ENCODE measurements at places on chromosomes 3 and 15.

DNA sequence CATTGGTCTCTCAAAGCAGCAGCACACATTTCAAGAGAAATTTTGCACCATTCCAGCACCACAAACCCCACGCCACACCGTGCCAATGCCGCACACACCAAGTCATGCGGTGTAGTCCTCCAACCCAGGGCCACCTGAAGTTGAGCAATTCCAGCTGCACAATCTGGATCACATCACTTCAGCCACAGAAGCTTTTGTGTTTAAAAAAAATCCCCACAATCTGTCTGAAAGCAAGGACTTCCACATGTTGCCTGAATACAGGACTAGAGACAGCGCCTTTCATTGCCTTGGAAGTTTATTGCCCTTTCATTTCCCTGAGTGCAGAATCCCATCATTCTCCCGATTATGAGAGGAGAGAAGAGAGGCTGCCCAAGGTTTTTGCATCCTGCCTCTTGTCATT lies 175.6 kb upstream of the BCL6 start:
- no peak for DNase-seq

- DNase-seq = peak; percentile 56
These were observed 4.3 kb downstream of the PTH1R start for GRCh38 chr3:46881596-46882376.

- DNase-seq = no peak
These were observed 249.5 kb upstream of the IL12A start for GRCh38 chr3:159739166-159739565.

- DNase-seq = no peak
These were observed 1.4 kb upstream of the FES start for GRCh38 chr15:90882781-90883525.

DNA sequence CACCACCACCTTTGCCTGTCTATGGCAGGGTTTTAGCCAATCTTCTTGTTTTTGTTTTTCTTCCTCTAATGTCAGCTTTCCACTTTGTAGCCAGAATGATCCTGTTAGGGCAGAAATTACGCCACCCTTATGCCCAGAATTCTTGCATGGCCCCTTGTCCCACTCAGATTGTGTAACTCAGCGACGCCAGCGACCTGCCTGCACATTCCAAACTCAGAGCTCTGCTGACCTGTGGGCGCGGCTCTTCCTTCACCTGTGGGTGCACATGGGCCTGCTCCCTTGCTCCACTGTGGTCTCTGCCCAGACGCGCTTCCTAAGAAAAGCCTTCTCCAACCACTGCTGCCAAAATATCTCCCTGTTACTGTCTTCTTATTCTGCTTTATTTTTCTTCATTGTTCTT lies 45.0 kb downstream of the MED12L start:
- DNase-seq = no peak

- DNase-seq = no peak
These were observed 179.4 kb downstream of the CD47 start for GRCh38 chr3:107911337-107912000.

DNA sequence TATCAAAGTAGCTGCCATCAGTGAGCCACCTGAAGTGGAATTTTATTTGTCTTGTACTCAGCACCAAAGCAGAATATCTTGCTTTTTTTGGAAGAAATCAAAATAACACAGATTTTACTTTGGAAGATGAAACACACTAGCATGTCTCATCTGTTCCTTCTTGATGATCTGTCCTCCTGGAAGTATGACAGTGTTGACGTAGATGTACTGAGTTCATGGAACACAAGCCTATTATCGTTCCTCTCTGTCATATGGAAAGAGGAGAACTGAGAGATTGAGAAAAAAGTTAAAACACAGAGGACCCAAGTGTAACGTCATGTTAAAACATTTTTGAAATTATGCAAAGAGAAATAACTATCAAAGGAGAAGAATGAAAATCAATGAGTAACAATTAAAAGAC lies 340.2 kb downstream of the ROBO2 start:
- DNase-seq = no peak

DNA sequence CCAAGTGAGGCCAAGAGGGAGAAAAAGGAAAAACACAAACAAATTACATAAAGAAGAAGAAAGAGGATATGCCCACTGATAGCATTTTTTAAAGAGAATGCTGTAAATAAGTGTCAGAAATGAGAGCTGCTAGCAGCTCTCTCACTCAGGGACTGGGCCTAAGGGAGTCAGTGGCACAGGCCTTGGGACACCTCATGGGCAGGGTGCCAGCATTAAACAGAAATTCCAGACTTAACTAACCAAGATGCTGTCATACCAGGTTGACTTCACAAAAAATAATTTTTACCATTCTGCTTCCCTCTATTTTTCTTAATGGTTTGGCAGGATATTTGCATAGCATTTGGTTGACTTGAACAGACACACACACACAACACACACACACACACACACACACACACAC lies 92.3 kb upstream of the ADAMTSL3 start:
- DNase-seq = no peak

- peak; percentile 87 for DNase-seq
These were observed 46.3 kb downstream of the FOXP1 start for GRCh38 chr3:71537211-71537611.

GRCh38 chr15:79967298-79968182 lies 3.5 kb downstream of the BCL2A1 start:
- DNase-seq = no peak

DNA sequence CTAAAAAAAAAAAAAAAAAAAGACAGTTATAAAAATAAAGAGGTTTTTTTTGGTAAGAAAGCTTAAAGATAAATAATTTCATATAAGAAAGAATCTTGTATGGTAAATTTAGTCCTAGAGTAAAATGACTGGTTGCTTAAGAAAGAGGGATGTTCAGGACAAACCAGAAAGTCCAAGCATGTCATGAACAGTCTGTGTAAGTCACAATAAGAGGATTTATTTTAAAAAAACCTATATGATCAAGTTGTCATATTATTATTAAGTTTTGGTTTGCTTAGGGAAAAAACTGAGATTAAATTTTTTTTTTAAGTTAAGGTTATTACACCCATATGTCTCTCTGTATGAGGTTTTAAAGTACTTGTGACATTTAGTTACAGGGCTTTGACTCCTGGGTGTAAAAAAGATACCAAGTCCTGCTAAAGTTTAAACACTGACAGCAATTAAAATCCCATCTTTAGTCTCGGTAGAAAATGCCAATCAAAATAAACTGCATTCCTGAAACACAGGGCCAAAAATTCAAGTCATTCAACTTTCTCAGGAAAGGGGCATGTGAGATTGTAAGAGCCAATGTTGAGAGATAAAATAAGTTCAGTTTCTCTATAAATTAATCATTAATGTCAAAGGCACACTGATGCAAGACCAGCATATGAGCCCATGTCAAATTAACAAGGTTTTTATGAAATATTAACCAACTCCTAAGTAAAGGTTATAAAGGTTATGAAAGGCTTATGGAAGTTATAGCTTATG lies 8.5 kb upstream of the BDH1 start:
- no peak for DNase-seq

GRCh38 chr3:146371902-146372301 lies 97.5 kb downstream of the PLSCR2 start:
- DNase-seq = no peak

DNA sequence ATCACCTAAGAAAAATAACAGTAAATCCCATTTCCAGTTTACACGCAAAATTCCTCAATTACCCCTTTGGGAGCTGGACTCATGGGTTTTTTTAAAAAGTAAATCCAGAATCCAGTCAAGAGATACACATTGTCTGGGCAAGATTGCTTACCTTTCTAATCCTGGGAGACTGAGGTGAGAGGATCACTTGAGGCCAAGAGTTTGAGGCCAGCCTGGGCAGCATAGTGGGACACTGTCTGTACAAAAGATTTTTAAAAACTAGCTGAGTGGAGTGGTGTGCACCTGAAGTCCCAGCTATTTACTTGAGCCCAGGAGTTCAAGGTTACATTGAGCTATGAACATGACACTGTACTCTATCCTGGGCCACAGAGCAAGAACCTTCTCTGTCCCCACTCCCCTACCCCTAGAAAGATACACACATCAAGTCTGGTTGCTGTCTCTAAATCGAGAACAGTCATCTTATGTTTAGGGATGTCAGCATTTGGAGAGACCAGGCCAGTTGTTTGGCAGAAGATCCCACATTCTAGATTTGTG lies 39.0 kb downstream of the DAG1 start:
- no peak for DNase-seq

DNA sequence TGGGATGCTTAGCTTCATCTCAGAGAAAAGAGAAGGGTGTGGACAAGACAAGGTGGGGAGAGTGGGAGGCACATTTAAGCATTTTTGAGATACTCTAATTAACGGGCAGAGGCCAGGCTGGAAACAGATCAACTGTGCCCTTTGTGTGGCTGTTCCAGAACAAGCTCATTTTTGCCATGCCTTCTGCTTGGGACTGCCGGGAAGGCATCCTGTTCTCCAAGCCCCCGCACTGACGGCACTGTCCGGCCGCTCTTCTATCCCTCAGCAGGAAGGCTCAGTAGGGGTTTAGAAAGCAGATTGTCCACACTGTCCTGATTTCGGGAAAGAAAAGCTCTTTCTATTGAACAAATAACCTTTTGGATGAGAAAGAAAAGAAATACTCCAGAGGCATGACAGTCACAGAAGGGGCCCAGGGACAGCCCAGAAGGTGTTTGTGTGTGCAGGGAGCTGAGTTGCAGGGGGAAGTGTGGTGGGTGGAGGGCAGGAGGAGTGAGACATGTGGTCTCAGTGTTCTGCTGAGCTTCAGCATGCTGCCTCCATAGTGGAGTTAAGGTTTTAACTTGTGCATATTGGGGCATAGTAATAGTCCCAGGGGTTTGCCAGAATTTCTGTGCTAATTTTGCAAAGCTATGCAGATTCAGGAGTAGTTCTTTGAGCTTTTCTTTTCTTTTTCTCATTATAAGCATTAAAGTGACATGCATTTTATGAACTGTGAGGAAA lies 27.3 kb downstream of the SV2B start:
- DNase-seq = no peak

DNA sequence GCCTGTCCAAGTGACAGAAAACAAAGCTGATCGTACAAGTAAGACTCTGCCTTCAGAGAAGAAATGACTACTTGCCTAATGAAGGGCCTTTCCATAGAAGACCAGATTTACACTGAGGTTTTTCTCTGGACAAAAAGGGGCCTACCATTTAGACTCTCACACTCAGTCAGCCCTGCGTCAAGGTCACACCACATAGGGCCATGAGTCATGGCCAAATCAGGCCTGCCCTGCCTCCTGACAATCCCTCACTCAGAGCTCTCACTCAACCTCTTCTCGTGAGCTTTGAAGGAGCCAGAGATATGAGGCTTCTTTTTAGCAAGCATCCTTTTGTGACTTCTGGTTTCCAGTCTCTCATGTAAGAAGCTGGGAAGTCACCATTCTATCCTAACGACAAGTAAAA lies 68.1 kb upstream of the NMNAT3 start:
- DNase-seq = peak; percentile 42

DNA sequence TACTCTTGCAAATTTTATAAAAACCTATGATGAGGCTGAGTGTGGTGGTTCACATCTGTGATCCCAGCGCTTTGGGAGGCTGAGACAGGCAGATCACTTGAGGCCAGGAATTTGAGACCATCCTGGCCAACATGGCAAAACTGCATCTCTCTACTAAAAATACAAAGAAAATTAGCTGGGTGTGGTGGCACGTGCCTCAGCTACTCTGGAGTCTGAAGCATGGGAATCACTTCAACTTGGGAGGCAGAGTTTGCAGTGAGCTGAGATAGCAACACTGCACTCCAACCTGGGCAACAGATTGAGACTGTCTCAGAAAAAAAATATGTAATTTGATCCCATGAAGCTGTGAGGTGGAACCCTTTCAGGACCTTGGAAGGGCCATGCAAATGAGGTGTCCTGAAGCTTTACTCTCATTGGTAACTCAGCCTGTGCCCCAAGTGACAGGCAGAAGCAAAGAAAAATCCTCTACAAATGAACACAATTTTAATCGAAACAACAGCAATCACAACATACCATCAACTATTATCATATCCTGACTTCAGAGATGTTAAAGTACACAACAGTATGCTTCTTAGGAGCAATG lies 84.6 kb upstream of the CDV3 start:
- no peak for DNase-seq

- DNase-seq = no peak
These were observed 114.7 kb upstream of the TPM1 start for GRCh38 chr15:62927836-62928235.

GRCh38 chr3:194396859-194397756 lies 2.0 kb downstream of the GP5 start:
- no peak for DNase-seq

GRCh38 chr3:7953449-7954014 lies 548.1 kb upstream of the LMCD1 start:
- DNase-seq = peak; percentile 54

- no peak for DNase-seq
These were observed 71.3 kb upstream of the THSD4 start for GRCh38 chr15:71044006-71044405.

- DNase-seq = no peak
These were observed 22.8 kb downstream of the BCHE start for GRCh38 chr3:165814380-165814779.

DNA sequence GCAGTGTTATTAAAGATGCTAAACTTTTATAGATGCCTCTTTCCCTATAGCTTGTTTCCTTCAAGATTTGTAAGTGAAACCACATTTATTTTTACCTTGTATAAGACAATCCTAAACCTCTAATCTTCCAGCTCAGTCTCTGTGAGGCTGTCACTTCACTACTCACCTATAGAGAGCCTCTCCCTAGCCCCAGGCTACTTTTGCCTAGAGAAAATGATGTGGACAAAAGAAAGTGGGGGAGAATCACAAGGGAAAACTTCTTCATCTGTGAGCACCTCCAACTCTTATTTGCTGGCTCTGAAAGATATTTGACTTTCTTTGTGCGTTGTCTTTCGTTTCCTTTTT lies 74.9 kb upstream of the SCN5A start:
- DNase-seq = no peak

DNA sequence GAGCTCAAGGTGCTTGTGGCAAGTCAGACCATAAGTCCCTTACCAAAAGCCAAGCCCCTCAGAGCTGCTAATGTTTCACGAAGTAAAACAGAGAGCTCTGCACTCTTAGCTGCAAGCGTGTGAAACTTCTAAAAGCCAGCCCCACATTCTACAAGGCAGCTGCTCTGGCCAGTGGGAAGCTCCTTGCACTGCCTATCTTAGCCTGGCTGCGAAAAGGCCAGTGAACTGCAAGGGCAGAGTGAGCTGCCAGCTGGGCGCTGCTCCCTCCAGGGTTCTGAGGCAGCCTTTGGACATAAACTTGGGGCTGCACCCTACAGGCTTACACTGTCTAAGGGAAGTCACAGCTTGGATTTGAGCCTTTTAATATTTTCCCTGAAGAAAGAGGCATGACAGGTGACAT lies 2.2 kb upstream of the MUSTN1 start:
- no peak for DNase-seq

- no peak for DNase-seq
These were observed 20.1 kb downstream of the ZNF80 start for GRCh38 chr3:114217266-114217665.
